CD4-positive, alpha-beta T cell (primary cell): ENCODE measurements at places on chromosomes 1 and 21.

- peak; percentile 52 for DNase-seq
Observed at GRCh38 chr1:64246294-64246917, 43.0 kb downstream of the UBE2U start.

DNA sequence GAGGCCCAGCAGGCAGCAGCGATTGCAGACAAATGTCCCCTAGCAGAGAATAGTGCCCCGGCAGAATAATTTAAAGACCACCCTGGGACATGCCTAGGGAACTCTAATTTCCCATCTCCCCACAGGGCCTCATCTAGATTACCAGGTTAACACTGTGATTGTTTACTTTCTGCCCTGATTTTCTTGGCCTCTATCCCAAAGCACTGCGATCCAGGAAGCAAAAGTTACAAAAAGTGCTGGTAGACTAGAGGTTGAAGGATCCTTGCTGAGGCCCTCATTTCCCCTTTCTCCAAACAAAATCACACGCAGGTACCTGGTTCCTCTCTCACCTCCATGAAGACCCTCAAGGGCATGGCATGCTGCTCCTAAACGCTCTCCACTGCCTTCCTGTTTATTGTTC, 229.7 kb downstream of the C1orf94 start:
- DNase-seq = no peak

GRCh38 chr1:188027613-188028012, 1198.9 kb downstream of the PLA2G4A start:
- DNase-seq = no peak

GRCh38 chr21:26756491-26757159, 88.6 kb downstream of the ADAMTS1 start:
- DNase-seq = no peak

DNA sequence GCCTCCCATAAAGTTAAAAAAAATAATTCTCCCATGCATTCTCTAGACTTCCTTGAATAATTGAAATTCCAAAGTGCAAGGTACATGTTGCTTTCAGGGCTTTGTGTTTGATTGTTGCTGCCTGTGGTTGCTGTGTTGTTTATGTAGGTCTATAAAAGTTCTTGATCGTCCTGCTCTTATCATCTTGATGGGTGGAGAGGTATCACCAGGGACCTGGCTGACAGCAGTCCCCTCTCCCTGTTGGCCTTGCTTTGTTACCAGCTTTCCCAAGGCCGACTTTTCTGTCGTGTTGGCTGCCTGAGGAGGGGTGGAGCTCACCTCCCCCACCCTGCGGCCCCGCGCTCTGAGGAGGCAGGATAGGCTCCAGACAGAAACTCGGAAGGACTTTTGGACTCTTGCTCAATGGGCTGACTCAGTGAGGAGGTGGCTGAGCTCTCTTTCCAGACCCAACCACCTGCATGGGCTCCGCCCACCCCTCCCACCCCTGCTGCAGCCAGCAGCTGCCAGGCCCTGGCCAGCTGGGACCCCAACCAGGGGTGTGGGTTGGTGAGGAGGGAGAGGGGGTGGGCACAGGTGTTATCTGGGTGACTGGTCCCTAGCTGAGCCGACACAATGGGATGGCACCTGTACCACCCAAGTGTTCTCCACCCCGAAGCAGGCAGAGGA, 2.0 kb downstream of the INAVA start:
- no peak for DNase-seq

- DNase-seq = no peak
Observed at GRCh38 chr1:174289644-174290310, 130.5 kb downstream of the RABGAP1L start.

DNA sequence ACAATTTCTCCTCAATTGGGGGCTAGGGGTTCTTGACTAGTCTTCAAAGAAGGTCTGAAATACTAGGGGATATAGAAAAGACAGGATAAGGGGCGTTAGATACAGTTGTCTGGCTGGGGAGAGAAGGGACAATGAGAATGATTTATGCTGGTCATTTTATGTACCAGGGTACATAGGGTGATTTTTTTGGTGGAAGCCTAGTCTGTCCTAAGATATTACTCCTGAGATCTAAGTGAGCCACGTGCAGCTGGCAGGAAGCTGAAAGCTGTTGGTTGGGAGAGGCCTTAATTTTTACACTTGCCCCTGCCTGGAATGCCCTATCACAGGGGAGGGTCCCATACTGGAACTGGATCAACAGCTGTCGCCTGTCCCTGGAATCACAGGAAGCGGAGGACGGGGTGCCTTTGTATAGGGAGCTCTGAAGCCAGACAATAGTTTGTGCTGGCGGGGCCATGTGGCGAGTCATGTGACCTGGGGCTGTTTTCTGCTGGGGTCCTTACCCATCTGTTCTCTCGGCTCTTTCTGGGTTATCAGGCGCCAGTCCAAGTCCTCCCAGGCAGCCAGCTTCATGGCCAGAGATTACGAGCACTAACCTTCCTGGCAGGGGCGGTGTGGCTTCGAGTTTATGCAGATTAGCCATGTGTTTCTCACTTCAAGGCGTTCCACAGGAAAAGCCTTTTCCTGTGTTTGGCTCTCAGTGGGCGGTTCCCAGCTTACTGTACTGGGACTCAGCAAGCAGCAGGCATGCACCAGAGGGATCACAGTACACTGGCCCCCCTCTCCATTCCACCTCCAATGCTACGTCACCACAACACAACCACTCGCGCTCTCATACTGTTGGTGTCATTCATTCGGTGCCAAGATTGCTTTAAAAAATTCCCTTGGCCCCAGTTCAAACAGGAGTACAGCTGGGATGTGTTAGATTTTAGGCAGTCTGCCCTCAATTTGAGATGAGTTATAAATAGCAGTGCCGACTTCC, 27.5 kb downstream of the ARID1A start:
- peak; percentile 77 for DNase-seq

GRCh38 chr1:52186449-52186848, 44.6 kb downstream of the ZFYVE9 start:
- DNase-seq = no peak

DNA sequence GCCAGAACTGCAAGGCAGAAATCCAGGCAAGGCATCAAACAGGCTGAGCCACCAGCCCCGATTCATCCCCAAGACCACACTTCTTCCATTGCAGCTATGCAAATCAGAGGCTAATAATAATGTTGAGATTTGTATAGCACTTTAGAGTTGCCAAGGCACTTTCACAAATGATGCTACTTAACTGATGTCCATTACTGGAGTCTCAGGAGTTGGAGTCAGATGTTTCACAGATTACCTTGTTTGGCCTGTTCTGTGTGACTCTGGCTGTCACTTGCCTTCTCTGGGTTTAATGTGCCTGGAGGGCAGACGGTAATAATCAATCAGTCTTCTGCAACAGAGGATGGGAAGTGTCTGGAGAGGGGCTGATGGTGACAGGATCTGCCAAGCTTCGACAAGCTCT, 40.8 kb upstream of the MPZL1 start:
- no peak for DNase-seq

DNA sequence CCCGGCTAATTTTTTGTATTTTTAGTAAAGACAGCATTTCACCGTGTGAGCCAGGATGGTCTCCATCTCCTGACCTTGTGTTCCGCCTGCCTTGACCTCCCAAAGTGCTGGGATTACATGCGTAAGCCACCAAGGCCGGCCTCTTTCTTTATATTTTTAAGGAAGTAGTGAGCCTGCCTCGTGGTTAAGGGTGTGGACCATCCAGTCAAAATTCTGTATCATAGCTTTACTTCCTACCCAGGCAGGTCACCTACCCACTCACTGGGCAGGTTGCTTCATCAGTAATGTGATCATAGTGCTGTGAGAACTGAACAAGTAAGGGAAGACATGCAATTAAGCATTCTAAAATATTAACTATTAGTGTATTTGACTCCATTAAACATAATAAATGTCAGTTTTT, 8.1 kb upstream of the ACOT7 start:
- DNase-seq = no peak

GRCh38 chr1:74933500-74933899, 200.5 kb downstream of the TYW3 start:
- no peak for DNase-seq

- no peak for DNase-seq
Observed at GRCh38 chr1:202564958-202565495, 145.2 kb downstream of the SYT2 start.

GRCh38 chr1:209326831-209327230, 256.7 kb upstream of the CAMK1G start:
- DNase-seq = no peak

GRCh38 chr1:110035236-110035752, 870 bp downstream of the STRIP1 start:
- DNase-seq = no peak

DNA sequence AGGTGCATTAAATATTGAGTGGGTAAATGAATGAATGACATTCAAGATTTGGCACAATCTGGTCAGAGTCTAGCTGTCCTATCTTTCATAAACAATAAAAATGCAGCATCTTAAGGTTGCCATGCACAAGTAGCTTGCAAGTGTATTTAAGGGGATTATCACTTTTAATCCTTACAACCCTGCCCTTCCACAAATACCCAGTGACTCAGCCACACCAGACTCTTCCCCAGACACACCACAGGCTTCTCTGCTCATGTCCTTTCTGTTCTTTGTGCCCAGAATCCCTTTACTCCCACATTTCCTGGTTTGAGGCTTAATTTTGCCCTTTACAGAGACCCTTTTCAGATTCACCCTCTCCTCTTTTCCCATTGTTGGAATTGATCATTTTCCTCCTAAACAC, 59.8 kb downstream of the KIRREL1 start:
- DNase-seq = no peak

DNA sequence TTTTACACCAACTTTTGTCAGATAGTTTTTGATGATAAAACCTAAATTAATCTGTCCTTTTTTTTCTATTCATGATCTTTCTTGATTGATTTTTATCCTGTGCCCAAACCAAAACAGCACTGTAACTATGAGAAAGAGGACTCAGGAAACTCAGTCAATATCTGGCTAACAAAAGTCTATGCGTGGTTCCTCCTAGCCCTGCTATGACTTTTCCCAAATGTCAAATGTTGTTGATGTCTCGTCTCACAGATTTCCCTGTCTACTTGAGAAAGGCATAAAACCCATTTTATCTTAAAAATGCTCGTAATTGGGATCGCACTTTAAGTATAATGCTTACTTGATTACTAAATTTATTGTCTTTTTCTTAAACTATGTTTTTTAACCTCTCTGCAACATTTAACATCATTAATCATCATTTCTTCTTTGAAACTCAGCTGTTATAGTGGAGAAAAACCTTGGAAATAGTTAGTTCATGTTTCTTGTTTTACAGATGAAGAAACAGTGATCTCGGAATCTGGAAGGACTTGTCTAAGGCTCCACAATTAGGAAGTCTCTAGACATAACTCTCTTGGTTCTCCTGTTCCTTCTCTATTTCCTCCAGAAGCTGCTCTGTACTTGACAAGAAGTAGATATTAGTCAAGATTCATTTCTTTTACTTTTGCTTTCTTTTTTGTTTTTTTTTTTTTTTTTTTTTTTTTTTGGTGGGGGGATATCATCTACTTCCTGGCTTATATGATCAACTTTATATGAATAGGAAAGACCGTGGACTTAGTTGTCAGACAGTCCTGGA, 26.2 kb upstream of the PTPRC start:
- no peak for DNase-seq

- no peak for DNase-seq
Observed at GRCh38 chr1:237444120-237444790, 402.3 kb downstream of the RYR2 start.

DNA sequence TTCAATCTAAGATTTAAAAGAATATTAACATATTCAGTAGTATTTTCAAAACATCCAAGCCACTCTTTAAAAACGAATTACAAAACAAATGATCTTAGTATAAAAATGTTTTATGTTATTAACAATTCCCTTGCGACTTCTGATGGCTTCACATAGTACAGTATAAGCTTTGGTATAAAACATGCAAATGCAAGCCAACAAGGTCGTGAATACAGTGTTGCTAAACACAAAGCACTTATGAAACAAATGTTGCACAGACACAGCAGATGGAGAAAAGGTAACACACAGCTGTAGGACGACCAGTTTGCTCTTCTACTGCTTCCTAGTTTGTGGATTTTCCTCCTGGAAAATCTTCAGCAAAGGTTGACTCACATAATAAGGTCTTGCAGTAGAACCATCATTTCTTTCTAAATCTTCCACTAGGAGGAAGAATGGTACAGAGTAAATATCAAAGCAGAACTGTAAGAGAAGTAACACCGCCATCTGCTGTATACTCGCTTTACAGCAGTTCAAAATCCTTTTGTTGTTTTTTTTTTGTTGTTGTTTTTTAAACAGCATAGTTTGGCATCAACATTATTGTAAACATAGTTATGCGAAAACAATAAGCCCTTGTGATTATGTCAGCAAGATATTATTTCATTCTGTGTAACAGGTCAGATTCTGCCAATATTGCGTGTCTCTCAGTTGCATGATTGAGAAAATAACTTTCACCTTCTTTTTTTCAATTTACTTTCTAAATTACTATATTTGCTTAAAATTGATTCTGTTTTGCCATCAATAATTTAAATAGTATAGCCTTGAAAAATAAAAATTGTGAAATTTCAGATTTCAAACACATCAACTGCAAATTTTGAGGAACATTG, 69.5 kb downstream of the LHX8 start:
- DNase-seq = peak; percentile 4

DNA sequence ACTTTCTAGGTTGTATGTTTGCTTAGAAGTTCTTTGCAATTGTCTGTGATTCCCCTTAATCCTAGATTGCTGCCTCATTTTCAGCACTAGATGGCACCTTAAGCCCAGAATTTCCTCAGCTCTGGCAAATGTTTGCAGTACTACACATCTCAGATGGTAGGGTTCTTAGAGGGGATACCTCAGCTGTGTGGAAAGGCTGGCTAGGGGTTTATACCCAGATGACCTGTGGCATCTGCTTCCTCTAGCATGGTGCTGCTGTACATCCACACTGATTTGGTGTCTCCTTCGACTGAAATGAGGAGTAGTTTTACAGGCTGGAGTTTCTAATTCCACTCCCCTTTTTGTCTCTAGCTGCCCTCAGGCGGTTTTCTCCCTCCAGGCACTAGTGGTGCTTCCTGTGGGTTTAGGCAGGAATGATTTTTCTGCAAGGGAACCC, 23.5 kb downstream of the ASB17 start:
- no peak for DNase-seq

GRCh38 chr1:92087542-92087941, 7.4 kb downstream of the BTBD8 start:
- no peak for DNase-seq

DNA sequence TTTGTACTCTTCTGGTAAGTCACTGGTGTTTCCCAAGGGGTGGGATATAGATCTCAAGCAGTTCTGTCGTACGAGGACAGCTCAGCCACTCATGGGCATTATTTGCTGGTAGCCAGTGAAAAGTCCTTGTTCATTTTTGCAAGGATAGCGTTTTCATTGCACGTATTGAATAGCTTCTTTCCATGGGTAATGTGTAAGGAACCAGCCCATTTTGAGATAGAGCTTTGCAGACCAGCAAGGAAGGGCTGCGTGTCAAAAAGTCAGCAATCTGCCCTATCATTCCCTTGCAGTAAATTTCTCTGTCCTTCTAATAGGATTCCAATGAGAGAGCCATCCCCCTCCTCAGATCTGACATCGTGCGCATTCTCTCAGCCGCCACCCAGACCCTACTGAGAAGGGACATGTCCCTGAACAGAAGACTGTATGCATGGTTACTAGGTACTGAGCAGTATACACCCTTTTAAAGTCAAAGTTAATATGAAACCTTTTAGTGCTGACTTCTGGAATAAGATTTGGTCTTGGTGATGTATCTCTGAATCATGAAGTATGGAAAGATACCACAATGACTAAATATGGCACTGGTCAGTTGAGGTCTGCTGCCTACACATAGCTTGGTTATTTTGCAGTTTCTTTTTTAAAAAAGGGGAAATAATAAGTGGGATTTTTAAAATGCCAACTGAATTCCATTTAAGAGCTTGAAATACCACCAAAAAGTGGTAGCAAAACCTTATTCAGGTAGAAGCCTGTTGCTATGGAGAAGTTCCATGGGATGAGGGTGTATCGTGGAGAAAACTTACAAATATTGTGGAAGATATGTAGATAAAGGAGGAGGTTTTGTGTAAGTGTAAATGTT, 55.3 kb downstream of the DOP1B start:
- no peak for DNase-seq
